Fibroblast of skin of right quadriceps (primary cell): ENCODE measurements at places on chromosomes 11 and 22.

GRCh38 chr11:69462106-69462951 lies 19.1 kb upstream of the LINC01488 start:
- peak; percentile 13 for DNase-seq

GRCh38 chr22:23261900-23262450 lies 81.7 kb downstream of the BCR start:
- no peak for DNase-seq

GRCh38 chr11:71368966-71369365 lies 79.2 kb downstream of the DHCR7 start:
- DNase-seq = no peak

- DNase-seq = no peak
These were observed 30.9 kb downstream of the PTPRJ start for GRCh38 chr11:48011102-48011797.

DNA sequence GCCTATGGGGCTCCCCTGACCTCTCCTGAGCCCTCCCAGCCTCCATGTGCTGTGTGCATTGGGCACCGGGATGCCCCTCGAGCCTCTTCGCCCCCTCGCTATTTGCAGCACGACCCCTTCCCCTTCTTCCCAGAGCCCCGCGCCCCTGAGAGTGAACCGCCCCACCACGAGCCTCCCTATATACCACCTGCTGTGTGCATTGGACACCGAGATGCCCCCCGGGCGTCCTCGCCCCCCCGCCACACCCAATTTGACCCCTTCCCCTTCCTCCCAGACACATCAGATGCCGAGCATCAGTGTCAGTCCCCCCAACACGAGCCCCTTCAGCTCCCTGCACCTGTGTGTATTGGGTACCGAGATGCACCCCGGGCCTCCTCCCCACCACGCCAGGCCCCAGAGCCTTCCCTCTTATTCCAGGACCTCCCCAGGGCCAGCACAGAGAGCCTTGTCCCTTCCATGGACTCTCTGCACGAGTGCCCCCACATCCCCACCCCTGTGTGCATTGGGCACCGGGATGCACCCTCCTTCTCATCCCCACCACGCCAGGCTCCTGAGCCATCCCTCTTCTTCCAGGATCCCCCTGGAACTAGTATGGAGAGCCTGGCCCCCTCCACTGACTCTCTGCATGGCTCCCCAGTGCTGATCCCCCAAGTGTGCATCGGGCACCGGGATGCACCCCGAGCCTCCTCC lies 28.8 kb downstream of the TRIOBP start:
- DNase-seq = no peak

GRCh38 chr11:71140206-71140919 lies 112.0 kb downstream of the SHANK2 start:
- DNase-seq = no peak

GRCh38 chr22:47248925-47249324 lies 486.5 kb downstream of the TBC1D22A start:
- DNase-seq = no peak
